Stimulated activated CD8-positive, alpha-beta memory T cell treated with anti-CD3 and anti-CD28 coated beads, Interleukin-7, amount 100 ng/mL, for 1 hour (primary cell): ENCODE measurements at places on chromosomes 1 and 21.

GRCh38 chr1:41789661-41790330 lies 128.9 kb downstream of the HIVEP3 start:
- no peak for DNase-seq

DNA sequence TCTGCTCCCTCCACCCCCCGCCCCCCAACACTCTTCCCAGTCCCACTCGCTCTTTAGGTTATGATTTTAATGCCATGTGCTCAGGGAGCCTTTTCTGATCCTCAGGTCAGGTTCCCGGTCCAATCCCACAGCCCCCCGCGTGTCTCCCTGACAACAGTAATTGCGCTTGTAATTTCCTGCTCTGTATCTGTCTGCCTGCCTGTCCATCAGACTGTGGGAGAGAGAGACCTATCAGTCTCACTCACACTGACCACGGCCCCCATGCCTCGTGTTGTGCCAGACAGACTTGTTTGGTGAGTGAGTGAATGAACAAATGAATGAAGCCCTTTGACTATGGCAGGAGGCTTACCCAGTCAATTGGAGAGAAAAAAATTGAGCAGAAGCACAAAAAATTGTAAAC lies 50.8 kb upstream of the ECE1 start:
- DNase-seq: no peak

GRCh38 chr1:228341814-228342626 lies 64.6 kb downstream of the TRIM11 start:
- no peak for DNase-seq

- no peak for DNase-seq
These were observed 150.6 kb downstream of the MRPL39 start for GRCh38 chr21:25456672-25457071.

DNA sequence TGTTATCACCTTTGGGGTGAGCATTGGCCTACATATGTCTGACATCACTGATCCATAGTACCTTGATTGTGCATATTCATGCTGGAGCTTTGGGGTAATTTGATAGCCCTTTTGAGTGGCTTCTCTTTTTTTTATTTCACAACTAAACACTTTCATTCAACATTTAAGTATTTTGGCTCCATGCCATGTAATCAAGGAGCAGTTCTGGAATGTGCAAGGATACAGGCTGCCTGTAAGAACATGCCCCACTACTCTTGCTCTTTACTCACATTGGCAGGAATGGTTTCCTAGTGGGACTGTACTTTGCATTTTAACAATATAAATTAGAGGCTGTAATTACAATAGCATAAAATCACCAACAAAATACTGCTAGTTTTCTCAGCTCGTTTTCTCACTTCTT lies 300.7 kb upstream of the SPAG17 start:
- no peak for DNase-seq

GRCh38 chr21:45877821-45878469 lies 103.6 kb upstream of the COL6A1 start:
- DNase-seq: no peak

DNA sequence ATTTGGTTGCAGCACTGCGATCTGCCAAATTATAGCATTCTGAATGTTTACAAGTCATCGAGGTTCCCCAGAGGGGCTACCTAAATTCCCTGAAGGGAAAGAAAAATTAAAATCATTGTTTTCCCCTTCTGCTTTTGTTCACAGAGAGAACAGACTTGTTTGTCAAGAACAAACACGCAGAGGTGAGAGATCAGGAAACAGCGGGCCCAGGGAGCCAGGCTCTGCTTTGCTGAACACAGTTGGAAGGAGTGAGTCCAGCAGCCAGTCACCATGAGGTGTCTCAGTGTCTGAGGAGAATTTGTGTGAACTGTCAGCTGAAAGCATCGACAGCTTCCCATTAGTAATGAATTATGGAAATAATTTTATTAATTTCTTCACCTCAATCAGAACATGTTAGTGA lies 52.5 kb downstream of the RWDD3 start:
- no peak for DNase-seq

DNA sequence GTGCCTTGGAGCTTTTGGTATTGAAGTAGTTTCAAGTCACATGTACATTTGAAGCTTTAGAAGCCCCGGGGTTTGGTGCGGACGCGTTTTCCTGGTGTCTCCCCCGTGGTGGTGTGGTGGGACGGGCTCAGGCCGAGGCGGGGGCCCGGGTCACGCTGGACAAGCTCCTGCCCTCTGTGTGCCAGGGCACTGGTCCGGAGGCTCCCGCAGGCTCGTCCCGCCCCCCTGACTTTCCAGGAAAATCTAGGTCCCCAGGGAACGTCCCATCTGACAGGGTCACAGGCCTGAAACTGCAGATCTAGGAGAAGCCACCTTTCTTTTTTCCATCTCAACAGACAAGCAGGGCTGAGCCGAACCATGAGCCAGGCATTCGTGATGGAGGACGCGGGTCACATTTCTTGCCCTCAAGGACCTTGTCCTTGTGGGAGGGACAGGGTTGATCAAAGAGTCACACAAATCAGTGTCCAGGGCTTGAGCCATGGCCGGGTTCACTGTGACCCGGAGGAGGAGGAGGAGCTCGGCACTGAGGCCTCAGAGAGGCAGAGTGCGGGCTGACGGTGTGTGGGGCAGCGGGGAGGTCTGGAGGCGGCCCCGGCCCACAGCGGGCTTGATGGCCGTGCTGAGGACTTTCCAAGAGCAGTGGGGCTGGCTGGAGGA lies 1.6 kb downstream of the DMRTB1 start:
- DNase-seq: no peak

GRCh38 chr1:84110629-84111028 lies 33.4 kb upstream of the PRKACB start:
- DNase-seq: no peak

DNA sequence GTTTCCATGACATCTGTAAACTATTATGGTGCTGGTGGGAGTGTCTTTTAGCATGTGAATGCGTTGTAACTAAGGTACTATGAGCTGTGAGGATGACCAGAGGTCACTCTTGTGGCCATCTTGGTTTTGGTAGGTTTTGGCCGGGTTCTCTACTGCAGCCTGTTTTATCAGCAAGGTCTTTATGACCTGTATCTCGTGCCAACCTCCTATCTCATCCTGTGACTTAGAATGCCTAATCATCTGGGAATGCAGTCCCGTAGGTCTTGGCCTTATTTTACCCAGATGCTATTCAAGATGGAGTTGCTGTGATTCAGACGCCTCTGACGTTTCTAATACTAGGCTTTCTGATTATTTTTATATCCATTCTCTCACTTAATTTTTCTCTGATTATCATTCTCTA lies 9.4 kb downstream of the NCAM2 start:
- DNase-seq: no peak

- DNase-seq: no peak
These were observed 1.6 kb downstream of the RAB4A start for GRCh38 chr1:229272164-229273158.

DNA sequence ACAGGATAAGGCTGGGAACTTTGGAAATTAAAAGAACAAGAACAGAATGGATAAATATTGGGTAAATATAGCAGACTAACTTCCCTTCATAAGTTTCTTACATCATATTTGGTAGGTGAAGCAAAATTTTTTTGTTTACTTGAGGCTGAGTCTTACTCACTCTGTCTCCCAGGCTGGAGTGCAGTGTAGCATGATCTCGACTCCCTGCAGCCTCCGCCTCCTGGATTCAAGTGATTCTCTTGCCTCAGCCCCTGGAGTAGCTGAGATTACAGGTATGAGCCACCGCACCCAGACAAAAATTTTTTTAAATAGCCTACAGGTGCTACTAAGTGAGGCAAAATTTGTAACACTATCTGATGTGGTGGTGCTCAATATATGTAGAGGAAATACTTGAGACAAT lies 50.7 kb downstream of the TM2D1 start:
- no peak for DNase-seq

GRCh38 chr1:15835205-15835740 lies 12.2 kb upstream of the SPEN start:
- no peak for DNase-seq

DNA sequence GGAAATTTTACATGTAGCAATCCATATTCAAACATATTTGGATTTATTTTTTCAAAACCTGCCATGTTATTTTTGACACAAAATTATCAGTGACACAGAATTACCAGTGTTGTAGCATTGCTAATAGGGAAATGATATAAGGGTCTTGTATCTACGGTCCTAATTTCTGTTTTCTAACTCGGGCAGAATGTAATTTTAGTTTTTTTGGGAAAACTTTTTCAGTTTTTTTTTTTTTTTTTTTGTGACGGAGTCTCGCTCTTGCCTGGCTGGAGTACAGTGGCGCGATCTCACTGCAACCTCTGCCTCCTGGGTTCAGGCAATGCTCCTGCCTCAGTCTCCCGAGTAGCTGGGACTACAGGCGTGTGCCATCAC lies 2.6 kb downstream of the UQCRH start:
- DNase-seq: no peak

DNA sequence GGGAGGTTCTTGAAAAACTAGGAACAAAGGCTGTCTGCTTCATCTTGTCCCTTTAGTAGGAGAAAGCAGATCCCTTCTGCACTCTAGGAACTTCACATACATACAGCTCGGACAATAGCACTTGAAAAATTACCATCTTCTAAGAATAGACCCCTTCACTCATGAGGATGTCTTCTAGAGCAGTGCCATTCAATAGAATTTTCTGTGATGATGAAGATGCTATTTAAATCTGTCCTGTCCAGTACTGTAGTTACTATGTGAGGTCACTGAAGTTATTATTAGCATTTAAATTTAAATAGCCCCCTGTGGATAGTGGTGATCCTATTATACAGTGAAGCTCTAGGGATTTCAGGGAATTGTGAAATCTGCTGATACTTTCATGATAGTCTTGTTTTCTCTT lies 46.4 kb upstream of the RAB3GAP2 start:
- DNase-seq: no peak

GRCh38 chr1:61182049-61182448 lies 99.7 kb downstream of the NFIA start:
- DNase-seq: no peak

DNA sequence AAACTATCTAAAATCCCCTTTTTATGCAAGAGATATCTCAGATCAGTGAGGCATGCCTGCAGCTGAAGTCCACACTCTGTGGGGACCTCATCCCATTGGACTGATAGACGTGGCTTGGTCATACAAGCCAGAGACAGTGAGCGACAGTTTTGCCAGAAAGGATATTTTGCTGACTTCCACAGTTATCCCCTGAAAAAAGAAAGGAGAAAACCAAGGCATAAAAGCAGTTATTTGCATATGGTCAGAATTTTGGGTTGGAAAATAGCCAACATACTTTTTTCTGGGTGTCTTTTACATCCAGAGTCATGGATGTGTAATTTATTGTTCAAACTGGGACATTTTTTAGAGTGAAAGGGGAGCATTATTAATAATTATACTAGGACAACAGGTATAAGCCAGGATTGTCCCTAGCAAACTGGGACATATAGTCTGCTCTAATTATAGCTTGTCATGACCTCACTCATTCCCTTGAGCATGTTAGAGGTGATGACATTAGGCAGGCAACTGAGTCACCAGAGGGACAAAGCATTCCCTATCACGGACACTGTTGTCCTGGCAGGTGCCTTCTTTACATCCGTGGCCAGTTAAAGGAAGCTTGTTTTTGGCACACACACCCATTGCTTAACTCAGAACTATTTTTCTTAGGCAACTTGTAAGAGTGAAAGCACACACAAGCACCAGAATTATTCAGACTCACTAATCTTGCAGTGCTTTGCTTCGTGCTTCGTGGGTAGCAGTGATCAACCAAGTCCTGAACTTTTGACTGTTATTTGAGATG lies 65.5 kb downstream of the PRRX1 start:
- no peak for DNase-seq

DNA sequence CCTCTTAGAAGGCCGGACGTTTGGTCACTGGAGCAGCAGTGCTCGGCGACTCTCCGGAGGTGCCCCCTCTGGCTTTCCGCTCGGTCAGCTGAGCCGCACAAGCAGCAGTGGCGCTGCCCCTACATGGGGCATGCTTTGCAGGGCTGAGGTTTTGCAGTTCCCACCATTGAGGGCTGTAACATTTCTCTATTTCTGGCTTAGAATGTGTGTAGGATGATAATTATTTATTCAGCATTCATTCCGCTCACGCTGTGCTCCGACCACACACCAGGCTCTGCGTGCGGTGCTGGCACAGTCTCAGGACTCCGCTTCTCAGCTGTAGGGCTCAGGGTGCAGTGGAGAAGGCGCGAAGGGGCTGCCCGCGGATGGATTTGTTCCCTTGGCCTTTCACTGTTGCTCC lies 119.5 kb downstream of the PCBP3 start:
- DNase-seq: no peak

GRCh38 chr1:225428881-225429455 lies 1.1 kb upstream of the LBR start:
- DNase-seq: no peak

- DNase-seq: no peak
These were observed 249.2 kb downstream of the MATN1 start for GRCh38 chr1:30473922-30474817.

DNA sequence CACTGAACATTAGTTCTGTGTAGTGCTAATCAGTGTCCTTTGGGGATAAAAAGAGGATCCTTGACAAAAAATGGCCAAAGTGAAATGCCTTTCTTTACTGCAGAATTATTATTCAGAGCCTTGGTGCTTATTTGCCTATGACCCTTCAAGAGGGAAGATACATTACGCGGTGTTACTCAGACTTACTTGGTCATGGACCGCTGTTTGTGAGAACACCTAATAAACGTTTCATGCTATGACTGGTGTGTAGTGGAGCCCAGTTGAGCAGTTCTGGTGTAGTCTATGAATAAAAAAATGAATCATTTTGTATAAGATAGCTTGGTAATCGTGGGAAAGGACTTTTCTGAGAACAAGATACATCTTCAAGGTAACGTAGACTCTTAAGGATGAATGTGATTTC lies 8.3 kb downstream of the NFYC start:
- no peak for DNase-seq

DNA sequence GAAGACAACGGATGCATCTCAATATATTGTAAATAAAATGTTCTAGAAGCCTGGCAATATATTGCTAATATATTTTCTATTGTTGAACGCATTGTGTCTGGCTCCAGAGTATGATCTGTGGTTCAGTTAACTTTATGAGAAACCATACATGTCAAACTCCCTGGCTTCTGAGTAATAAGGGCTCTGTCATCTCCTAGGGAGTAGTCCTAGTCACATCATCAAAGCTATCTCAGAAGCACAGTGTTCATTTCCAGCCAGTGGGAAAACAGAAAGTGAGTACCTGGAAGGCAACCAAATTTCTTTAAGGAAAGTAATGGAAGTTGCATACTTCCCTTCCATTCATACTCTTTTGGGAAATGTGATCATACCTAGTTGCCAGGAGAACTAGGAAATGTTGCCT lies 27.0 kb upstream of the ST6GALNAC5 start:
- DNase-seq: no peak

DNA sequence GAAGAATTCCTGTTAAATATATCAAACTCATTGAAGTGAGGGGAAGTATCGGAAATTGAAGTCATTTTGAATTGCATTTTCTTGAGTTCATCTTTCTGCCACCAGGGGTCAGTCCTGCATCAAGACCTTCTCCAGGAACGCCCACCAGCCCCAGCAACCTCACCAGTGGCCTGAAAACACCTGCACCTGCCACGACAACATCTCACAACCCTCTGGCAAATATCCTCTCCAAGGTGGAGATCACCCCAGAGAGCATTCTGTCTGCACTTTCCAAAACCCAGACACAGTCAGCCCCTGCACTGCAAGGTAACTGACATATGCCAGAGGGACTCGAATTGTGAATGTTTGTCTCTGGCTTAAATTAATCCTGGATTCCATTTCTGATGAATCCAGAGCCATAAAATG lies 22.8 kb upstream of the TARS2 start:
- DNase-seq: peak; percentile 40
